ENCODE measurements at places on chromosomes 12 and 14.

- DNase-seq: no peak
Measured at GRCh38 chr12:67650388-67651131, 2.0 kb downstream of the DYRK2 start.

GRCh38 chr14:105909046-105909827 lies 382.9 kb downstream of the TMEM121 start:
- DNase-seq: peak; percentile 69

DNA sequence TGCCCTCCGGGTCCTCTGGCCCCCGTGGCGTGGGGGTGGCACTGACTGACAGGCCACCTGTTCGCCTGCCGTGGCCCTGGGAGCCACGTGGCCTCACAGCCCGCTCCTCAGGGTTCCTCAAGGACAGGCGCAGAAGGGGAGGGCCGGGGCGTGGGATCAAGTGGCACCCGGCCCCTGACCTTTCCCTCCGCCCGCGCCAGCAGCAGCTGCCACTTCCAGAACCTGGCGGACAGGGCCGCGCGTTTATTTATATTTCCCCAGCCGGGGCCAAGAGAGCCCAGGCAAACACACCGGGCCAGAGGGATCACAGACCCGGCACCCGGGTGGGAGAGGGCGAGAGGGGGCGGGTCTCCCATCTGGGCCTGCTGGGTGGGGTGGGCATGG lies 92.6 kb downstream of the RFLNA start:
- no peak for DNase-seq

- no peak for DNase-seq
Measured at GRCh38 chr14:96852823-96853422, 55.7 kb downstream of the VRK1 start.

- no peak for DNase-seq
Measured at GRCh38 chr12:34287437-34287836, 265.1 kb downstream of the ALG10 start.

GRCh38 chr12:55446326-55446725 lies 2.5 kb downstream of the OR6C2 start:
- DNase-seq: no peak

DNA sequence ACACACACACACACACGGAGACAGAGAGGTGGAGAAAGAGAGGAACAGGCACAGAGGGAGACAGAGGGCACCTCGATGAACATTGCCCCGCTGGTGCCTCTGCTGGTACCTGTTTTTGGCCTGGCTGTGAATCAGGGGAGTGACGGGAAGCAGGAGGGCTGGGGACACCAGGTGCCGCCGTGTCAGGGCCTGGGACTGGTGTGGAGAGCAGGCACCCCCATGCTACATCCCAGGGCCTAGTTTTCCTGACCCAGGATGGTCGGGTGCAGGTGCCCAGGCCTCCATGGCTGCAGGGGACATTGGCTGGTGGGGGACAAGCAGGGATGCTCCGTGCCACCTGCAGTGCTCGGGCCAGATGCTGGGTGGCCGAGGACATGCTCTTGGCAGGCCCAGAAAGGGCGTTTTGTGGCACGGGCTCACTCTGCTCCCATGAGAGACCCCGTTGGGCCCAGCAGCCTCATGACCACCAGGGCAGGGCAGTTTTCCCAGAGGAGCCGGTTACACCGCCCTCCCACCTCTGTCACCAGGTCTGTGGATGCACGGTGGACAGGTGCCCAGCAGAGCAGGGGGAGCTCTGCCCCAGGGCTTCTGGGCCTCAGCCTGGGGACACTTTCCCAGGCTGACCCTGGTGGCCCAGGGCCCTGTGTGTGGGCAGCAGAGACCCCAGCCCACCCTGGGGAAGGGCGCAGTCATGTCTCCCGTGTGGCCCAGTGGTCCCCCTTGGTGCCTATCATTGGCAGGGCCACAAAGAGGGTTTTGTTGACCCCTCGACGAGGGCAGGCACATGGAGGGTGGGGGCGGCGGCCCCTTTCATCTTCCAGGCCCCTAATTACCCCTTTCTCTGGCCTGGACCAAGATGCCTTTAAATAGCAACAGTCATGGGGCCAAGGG lies 207.5 kb upstream of the RTL1 start:
- peak; percentile 57 for DNase-seq

DNA sequence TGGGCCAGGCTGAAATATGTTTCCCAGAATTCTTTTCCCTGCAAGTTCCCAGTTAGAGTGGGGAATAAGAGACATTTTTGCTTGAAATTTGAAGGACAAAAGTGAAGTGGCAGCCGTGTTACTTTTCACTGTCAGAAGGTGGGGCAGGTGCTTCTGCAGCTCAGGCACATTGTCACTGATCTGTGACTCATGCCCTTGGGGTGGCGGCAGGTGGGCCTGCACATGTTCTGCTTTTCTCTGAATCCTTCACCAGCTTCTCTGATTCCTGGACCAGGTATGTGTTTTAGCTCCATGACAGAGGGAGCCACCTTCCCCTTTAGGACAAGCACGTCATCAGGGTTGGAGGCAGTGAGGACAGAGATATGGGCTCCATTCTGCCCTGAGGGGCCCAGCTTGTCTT lies 11.7 kb upstream of the KCNA5 start:
- no peak for DNase-seq

DNA sequence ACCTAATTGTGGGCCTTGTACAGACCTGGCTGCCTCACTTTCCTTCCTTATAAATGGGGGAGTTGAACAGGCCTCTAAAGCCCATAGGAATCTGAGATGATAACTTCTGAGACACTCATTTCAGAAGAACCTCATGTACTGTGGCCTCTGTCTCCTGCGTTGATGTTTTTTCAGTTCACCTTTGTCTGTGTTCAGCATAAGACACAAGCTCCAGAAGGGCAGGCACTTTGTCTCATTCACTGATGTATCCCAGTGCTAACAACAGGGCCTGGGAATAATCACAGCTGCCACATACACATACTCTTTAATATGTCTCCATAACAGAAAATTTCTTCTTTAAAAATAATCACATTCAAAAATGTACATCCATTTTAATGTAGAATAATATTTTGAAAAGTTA lies 3.3 kb downstream of the FGD6 start:
- no peak for DNase-seq

DNA sequence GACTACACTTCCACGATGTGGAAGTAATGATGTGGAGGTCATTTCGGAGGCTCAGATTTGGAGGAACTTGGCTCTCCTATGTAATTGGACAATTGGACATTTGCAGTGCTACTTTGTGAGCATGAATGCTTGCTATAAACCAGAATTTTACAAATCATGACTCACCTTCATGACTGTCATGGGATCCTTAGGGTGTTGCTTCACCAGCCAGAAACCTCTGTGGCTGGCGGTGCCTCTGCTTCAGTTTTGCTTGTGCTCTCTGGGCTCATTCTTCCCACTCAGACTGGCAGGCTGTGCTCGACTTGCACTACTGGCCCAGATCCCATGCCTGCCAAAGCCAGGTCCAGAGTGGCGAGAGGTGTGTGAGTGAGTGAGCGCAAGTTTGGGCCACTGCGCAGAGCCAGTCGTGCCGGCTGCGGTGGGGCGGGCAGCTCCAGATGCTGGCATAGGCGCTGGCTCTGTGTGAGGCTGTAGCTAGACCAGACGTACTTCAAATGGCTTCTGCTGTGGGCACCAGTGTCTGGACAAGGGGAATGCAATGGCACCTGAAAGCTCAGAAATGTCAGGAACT lies 387.8 kb downstream of the AEBP2 start:
- DNase-seq: no peak

DNA sequence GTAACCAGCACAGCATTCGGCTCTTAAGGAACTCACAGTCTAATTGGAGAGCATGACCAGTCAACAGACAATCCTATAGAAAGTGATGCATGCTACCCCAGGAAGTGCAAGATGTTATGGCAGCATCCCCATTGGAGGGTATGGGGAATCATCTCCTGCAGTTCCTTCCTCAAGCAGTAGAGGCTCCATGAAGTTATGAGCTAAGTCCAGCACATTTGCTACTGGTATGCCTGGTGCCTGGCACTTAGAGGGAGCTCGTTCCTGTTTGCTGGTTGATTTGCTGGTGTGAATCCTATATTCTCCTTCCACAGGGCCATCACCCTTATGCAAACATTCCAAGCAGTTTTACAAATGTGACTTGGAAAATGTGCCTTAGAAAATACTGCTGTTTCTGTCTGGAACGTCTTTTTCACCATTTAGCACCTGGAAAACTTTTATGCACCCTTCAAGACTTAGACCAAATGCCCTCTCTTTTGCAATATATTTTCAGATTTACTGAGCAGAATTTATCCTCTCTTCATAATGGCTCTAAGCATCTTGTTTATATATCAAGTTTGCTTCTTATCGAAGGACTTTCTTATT lies 136.1 kb upstream of the WSCD2 start:
- no peak for DNase-seq

DNA sequence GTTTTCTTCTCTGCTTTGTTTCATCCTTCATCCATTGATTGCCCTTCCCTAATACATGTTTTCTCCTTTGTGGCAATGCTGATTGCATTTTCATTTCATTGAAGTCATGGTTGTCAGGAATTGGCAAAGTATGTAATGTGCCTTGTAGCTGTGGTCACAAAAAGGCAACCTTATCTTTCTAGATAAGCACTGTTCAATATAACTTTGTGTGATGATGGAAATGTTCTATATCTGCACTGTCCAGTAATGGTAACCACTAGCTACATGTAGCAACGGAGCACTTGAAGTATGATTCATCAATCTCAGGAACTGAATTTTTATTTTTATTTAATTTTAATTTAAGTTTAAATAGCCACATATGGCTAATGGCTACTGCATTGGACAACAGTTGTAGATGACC lies 79.8 kb downstream of the PCNX1 start:
- DNase-seq: no peak

DNA sequence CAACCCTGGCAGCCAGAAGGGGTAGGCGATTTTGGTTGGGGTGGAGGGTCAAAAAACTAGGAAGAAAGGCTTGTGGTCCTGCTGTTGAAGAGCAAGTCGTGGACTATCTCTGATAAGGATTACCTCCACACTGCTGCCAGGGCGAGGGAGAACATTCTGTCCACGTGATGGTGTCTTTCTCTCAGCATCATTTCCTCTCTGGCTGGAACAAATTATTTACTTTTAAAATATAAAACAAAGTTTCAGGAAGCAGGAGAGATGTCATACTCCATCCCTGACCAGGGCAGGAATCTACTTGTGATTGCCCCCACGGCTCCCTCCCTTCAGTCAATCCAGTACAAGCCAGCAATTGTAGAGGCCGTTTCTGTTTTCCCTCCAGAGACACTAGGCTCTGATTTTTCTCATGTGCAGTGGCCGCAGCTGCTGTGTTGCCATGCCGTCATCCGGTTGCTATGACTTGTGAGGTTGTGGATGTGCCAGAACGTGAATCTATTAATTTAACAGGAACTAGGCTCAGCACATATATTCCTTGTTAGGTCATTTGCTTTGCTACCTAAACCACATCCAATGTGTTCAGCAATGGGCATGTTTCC lies 61.5 kb upstream of the PTGR2 start:
- DNase-seq: peak; percentile 56

DNA sequence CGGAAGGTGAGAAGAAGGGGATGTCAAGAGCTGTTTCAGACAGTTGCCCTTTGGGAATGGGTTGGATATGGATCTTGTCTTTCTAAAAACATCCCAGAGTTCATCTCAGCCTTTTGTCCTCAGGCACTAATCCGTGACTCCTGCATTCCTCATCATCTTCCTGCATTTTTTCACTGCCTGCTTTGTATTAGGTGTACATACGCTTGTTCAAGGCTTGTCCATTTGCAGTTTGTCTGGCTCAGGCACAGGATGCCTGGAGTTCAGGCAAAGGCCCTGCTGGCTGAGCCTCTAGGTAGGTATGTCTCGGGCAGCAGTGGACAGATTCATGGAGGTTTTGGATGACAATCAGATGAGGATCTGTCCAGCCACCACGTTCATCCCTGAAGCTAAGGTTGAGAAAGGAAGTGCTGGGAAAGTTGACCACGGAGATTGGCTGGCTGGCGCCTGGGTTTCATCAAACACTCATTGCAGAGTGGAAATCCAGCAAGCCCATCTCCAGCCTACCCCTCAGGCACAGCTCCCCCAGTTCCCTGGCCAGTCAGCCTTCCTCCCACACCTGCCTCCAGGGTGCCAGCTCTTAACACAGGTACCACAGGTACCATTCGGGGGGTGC lies 12.4 kb upstream of the TMEM106C start:
- no peak for DNase-seq

DNA sequence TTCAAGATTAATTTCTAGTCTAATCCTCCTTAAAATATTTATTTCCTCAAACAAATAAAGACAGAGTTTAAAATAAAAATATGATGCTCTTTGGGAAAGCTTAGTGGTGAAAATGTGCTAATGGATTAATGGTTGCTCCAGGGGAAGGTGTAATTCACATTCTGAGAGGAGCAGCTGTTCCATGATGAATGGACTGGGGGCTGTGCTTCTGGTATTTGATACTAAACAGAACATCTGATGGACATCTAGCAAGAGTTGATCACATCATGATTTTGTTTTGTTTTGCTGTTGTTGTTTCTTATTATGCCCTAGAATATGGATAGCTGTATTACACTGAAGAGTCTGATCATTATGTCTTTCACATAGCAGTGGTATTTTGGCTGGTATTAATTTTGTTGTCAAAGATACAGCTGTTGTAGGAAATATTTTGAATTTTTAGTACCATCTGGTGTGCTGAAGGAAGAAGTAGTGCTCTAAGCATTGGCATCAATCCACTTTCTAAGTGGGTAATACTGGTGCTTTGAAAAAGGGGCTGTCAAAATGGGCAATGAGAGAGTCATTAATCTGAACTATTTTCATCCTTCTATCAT lies 296.4 kb downstream of the ADAMTS20 start:
- DNase-seq: no peak

GRCh38 chr14:34833549-34834523 lies 41.3 kb downstream of the BAZ1A start:
- no peak for DNase-seq

DNA sequence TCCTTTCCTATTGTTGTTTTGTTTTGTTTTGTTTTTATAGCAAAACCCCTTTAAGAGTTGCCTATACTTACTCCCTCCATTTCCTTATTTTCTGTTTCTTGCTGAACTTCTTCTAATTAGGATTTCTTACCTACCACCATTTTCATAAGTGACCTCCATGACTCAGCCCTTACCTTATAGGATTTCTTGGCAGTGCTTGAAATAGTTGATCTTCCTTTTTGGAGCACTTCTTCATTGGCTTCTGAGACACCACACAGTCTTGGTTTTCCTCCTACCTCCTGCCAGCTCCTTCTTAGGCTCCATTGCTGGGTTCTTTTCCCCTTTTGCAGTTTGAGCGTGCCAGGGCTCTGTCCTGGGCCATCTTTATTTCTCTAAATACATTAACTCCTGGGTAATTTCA lies 23.4 kb upstream of the EID3 start:
- no peak for DNase-seq

DNA sequence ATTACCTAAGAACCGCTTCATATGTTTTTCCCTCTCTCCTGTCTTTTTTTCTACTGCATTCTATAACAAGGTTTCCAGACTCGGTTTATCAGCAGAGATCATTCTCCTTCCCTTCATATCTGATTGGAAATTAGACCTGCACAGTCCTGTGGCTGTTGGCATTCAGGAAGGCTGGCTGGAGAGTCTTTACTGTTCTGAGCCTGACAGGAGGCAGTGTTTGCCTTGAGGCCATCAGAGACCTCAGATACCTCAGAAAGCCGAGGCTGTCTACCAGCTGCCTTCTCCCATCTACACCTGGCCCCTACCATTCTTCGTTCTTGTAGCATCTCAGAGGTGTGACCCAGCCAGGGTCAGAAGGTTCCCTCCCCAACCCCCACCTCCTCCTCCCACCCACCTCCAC lies 182.0 kb downstream of the CAND1 start:
- DNase-seq: no peak

All from posterior cingulate gyrus (tissue), 11 donors.